ENCODE measurements at places on chromosomes 6 and 20.

GRCh38 chr6:45445364-45445748 is 67.6 kb upstream of the SUPT3H start:
- DNase-seq = no peak

DNA sequence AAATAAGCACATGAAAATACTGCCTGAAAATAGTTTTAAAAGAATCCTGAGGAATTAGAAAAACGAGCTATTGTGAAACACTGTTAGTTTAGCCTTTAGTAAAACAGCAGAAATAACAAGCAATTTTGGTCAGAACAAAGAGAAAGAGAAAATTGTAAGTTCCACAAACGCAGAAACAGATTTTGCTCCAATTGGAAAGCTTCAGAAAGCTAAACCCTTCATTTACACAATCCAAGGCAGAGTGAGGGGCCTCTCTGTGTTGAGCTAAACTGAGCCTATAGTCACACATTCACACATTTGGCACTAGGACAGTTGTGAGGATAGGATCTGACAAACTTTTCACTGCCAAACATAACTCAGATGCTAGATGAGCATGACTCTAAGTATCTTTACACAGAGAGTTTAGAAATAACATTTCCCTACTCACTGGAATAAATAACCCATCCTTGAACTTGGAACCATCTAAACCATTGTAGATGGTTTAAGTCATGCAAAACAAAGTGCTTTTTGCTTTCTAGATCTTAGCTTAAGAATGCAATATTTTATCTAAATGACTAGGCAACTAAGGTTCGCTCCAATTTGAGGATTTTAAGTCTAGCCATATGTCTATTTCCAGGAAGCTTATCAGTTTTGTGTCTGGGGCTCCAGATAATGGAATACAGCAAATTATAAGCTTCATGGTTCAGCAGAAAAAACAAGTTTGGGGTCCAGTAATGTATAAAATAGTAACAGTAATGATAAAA is 122.6 kb downstream of the SGK1 start:
- no peak for DNase-seq

DNA sequence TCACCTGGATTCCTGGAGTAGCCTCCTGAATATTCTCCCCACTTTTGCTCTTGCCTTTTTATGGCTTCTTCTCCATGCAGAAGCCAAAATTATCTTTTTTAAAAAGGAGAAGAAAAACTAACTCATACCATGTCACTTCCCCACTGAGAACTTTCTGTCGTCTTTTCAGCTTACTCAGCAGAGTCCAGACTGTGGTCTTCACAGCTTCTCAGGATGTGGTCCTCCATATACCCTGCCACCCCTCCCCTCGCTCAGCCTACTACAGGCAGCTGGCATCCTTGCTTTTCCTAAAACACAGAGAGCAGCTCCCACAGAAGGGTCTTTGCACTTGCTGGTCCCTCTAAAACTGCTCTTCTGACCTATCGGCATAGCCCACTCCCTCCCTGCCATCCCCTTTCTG is 89.4 kb upstream of the ISM1 start:
- no peak for DNase-seq

DNA sequence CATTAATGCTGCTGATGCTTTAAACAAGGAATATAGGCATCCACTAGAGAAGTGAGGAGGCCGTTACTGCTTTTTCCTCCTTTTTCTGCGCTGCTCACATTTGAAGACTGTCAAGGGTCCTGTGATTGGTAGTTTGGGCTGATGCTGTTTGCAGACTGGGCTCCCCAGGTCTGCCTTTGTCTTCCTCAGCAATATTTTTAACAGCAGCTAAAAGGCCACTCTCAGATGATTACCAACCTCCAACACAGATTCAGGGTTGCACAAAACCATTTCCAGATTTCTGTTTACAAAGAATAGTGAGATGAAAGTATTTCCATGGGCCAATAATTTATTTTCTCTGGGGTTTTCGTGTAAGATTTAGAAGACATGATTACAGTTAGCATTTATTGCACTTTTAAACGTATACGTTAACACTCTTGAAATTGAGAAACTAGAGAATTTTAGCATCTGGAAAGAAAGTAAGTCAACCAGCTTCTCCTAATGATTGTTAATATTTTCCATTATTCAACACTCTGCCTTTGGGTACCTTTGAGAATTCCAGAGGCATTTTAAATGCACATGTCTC is 475.3 kb upstream of the SOX4 start:
- DNase-seq = no peak

DNA sequence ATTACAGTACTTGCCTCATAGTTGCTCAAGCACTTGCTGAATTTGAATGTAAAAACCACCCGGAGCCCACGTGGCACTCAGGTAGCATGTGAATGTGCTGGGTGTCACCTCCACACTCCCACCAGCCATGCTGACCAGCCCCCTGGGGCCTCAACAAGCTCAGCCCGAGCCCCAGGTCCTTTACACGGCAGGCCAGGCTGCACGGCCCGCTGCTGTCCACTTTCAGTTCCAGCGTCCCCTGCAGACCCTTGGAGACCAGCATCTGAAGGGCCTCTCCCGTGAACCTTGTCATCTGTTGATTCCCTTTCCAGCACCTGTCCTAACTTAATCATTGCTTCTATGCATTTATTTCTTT is 33.3 kb upstream of the ZBP1 start:
- no peak for DNase-seq

GRCh38 chr20:62820208-62820961 is 3.5 kb downstream of the COL9A3 start:
- DNase-seq = no peak

- DNase-seq = no peak
Observed at GRCh38 chr6:90388395-90388794, 91.8 kb upstream of the BACH2 start.

GRCh38 chr6:56526860-56527544 is 115.7 kb downstream of the DST start:
- no peak for DNase-seq

- DNase-seq = no peak
Observed at GRCh38 chr6:18263418-18264218, 712 bp downstream of the DEK start.

DNA sequence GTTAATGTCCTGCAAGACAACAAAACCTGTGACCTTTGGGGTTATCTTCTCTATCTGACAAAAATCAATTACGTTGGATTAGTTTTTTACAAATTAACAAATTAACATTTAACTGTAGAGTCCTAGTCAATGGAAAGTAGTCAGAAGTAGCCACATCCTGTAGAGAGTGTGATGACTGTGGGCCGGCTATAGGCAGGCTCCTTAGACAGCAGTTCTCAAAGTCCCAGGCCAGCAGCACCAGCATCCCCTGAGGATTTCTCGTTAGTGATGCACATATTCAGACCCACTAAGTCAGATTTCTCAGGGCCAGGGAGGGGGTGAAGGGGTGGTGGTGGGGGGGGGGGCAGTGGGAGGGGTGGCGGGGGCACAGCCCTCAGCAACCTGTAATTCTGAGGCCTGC is 37.2 kb downstream of the ZNF341 start:
- no peak for DNase-seq

GRCh38 chr6:162907876-162908481 is 180.2 kb downstream of the PACRG start:
- DNase-seq = no peak

- no peak for DNase-seq
Observed at GRCh38 chr20:49476016-49476355, 6.5 kb downstream of the KCNB1 start.

DNA sequence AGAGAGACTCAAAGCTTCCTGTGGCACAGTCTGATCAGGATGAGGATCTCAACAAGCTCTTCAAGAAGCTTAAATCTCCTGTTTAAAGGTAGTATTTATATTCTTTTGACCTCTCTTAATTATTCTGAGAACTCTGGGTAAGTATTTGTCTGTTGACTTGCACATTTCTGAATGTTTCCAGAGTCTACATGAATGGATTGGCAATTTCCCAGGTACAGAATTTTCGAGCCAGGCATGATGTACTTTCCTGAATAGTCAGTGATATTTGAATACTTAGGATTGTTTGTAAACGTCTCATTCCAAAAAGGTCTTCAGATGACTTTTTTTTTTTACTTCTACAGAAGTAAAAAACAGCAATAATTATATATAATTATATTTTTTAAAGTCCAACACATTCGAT is 293.4 kb downstream of the TBC1D32 start:
- DNase-seq = no peak

DNA sequence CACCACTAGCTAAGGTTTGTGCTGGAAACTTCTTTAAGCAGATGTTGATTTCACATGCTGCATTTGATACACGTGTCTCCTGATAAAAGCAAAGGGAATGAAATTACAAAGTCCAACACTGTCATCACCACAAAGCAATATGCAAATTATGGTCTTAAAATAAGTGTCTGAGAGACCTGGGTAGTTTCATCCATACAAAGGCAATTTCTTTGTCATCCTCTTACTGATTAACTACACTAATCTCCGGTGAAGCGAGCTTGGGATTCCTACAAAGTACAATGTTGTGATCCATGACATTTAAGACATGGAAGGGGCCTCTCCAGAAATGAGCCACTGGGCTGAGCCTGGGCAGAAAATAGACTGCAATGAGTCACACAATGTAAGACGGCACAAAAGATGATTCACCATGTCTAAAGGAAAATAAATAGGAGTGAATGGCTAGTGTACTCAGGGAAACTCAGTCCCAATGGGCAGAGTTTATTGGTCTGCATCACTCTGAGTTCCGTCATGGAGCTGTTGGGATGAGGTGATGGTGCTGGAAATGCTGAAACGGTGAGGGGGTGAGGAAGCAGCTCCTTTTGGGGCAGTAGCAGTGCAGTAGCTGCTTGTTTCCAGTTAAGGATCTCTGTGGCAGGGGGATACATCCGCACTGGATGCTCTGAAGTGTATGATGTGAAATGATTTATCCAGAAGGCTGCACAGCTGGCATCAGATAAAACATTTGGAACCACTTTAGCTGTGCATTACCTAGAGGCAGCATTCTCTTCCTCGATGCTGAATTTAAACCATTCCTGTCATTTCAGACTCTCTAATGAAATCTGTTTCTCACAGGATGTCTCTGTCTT is 103.3 kb downstream of the IBTK start:
- no peak for DNase-seq

- DNase-seq = no peak
Observed at GRCh38 chr20:34713194-34713943, 9.2 kb downstream of the TP53INP2 start.

DNA sequence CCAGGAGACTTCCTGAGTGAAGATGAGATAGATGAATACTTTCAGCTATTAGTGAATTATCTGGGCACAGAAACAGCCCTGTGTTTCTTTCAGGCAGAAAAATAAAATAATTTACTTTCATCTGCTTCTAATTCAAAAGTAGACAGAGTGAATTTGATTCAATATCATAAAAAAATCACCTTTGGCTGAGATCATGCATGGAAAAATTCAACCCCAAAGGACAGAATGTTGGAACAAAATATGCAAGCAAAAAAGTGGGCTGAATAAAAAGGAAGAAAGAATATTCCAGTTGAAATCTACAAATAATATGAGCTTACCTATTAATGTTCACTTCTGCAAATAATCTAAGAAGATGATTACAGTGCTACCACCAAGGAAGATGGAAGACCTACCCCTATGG is 546.9 kb downstream of the TFAP2B start:
- no peak for DNase-seq

DNA sequence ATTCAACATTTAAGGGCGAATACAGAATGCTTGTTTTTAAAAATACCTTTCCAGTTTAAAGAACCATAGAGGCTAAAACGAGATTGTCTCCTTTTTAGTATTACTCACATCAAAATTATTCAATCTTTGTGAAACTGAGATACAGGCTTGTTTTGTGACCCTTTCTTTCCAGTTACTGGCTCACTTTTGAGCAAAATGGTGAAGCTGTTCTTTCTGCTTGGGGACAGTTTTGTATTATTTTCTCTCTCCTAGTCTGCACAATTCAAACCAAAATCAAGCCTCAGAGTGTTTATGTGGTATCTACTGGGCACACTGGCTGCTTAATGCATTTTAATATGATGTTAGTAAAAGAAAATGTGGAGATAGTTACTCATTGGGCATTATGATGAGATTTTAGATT is 36.5 kb downstream of the HIVEP1 start:
- no peak for DNase-seq

DNA sequence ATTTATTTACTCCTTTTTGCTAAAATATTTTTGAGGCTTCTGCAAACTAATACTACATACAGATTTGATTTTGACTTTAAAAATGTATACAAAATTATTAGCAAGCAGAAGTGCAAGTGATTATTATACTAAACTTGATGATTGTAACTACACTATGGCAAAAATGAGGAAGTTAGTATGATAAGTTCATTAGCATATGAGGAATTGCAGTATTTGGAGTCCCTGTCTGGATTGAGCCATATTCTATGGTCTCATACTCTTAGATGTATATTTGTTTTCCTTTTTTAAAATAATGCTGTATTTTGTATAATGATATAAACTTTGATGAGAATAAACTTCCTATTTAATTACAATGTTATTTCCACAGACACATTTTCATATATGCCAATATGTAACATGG is 13.9 kb downstream of the CRISP3 start:
- DNase-seq = no peak

GRCh38 chr6:161038229-161039031 is 46.9 kb downstream of the MAP3K4 start:
- no peak for DNase-seq

GRCh38 chr20:725491-725890 is 42.8 kb downstream of the SLC52A3 start:
- no peak for DNase-seq

- no peak for DNase-seq
Observed at GRCh38 chr6:19715167-19715551, 122.0 kb upstream of the ID4 start.

GRCh38 chr6:84459401-84459800 is 232.0 kb upstream of the CEP162 start:
- no peak for DNase-seq

- no peak for DNase-seq
Observed at GRCh38 chr6:108565893-108566292, 5.2 kb downstream of the FOXO3 start.

DNA sequence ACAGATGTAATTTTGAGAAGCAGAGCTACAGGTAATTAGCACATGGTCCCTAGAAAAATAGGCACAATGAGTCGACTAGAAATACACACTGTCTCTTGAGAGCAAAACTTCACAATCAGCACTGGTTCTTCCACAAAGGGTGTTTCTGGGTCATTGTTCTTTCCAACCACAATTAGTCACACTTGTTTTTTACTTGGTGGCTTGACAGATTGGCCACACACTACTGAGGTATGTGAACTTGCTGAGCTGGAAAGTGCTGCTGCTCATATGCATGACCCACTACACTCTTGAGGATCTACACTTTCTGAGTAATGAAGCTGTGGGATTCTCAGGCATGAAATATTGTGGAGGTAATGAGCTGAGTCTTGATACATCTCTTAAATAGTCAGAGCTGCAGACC is 347.7 kb downstream of the BCKDHB start:
- DNase-seq = no peak

DNA sequence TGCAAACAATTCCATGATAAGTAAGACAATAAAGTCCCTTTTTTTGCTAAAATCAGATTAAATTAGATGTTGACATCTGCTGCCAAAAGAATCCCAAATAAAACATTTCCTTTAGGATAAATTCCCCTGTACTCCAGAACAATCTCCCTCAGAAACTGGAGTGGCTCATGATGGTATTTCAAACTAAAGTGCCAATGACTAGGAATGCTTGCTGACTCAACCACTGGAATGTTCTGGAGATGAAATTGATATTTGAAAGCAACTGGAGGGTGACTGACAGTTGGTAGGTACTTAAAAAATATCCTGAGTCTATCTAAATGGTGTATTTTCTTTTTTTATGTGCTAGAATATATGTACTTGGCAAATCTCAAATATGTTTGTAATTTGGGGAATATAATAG is 350.1 kb upstream of the TSHZ2 start:
- no peak for DNase-seq

GRCh38 chr6:150286912-150287311 is 81.9 kb upstream of the IYD start:
- no peak for DNase-seq

GRCh38 chr20:61254881-61255626 is 3.0 kb downstream of the CDH4 start:
- no peak for DNase-seq

All from COR-L47 (cell line).